CD8-positive, alpha-beta memory T cell (primary cell): ENCODE measurements at places on chromosomes 1 and 21. TPM values are rescaled to one million over a fixed set of nuclear protein-coding genes. Genes with fewer than 3 reads are reported as not detected.

The SEMA4A gene
- total RNA-seq: 23.0 TPM

The RNU1-2 gene
- 1,293 TPM for total RNA-seq

DNA sequence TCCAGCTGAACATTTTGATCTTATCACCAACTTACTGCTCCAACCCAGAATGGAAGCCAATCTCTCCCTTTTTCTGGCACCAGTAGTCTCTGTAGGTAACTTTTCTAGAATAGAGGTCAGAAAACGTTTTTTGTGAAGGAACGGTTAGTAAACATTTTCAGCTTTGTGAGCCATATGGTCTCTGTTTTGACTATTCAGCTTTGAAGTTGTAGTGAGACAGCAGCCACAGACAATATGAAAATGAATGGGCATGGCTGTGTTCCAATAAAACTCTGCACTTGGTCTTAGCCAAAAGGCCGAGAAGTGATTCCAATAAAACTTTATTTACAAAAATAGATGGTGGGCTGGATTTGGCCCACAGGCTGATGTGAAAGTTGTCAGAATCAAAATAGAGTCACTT lies 28.9 kb downstream of the MAP10 start:
- H3K4me3 ChIP-seq: no peak overlapping the region
- H3K36me3 ChIP-seq: no peaks in the 10 kb centered on the region
- no peaks in the 10 kb centered on the region for H3K27me3 ChIP-seq
- DNase-seq: no peak

The DNAJB4 gene
- total RNA-seq: 8.1 TPM

DNA sequence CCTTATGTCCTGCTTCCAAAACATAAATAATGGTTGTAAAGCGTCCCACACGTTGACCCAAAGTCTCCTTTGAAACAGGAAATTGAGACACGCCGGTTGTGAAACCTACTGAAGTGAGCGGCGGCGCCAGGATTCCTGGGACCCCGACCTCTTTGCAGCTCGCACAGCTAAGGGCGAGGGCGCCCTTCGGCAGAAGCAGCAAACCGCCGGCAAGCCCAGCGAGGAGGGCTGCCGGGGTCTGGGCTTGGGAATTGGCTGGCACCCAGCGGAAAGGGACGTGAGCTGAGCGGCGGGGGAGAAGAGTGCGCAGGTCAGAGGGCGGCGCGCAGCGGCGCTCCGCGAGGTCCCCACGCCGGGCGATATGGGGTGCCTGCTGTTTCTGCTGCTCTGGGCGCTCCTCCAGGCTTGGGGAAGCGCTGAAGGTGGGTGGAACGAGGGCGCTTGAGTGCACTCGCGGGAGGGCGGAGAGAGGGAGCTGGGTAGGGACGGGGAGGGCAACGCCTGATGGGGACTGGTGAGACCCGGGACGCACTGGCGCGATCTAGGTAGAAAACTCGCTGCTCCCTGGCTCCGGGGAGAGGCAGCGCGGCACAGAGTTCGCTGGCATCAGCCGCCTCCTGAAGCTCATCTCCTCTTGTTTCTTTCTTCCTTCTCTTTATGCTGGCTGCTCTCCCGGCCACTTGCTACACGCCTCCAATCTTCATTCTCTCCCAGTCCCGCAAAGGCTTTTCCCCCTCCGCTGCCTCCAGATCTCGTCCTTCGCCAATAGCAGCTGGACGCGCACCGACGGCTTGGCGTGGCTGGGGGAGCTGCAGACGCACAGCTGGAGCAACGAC lies at the start of gene CD1D:
Gene CD1D (plus strand): TSS at position 155 of the 836 bp plus-strand sequence. CDS start 207 bp downstream, at position 362.
- H3K27me3 ChIP-seq: peaks cover 26% of the 10 kb centered on the region
- H3K4me1 ChIP-seq: no peaks in the 10 kb centered on the region
- H3K4me3 ChIP-seq: no peak within 1 kb of the TSS
- no peaks in the 10 kb centered on the region for H3K36me3 ChIP-seq
- H3K27ac ChIP-seq: no peak within 1 kb of the TSS

GRCh38 chr1:43879996-43880395 lies 53.6 kb upstream of the ARTN start:
- H3K27ac ChIP-seq: no peak overlapping the region
- H3K36me3 ChIP-seq: peaks cover 5% of the 10 kb centered on the region
- H3K4me1 ChIP-seq: no peaks in the 10 kb centered on the region
- DNase-seq: no peak

The C1orf226 gene
- not detected for total RNA-seq

The ZNF593OS gene
- not detected for total RNA-seq

The UBL4B gene
- not detected for total RNA-seq

- no peaks in the 10 kb centered on the region for H3K4me1 ChIP-seq
- no peak overlapping the region for H3K27ac ChIP-seq
- peaks cover 53% of the 10 kb centered on the region for H3K36me3 ChIP-seq
- H3K27me3 ChIP-seq: no peaks in the 10 kb centered on the region
- DNase-seq: no peak
- H3K4me3 ChIP-seq: no peak overlapping the region
Observed at GRCh38 chr1:37575692-37576091, 19.0 kb downstream of the DNALI1 start.

DNA sequence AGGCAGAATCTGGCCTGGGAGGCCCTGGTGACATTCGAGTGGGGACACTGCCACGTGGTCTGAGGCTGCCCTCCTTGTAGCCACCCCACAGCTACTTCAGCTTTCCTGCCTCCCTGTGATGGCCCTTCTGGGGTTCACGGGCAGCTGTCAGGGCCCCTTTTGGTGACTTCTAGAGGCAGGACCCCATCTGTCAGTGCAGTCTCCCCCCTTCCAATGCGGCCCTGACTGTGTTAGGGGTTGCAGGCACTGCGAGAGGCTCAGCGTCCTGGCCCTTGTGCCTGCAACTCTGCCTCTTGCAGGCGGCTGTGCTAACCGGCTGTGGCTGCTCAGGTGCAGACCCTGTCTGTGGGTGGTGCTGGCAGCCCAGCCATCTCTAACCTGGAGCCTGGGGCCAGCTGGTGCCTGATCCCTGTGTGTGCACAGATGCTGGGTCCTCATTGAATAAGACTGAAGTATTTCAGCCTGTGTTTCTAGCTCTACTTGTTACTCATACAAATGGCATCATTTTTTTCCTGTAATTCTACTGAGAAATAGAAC lies 62.2 kb downstream of the S100B start:
- H3K27ac ChIP-seq: no peak overlapping the region
- no peak overlapping the region for H3K4me3 ChIP-seq
- peaks cover 34% of the 10 kb centered on the region for H3K36me3 ChIP-seq

The PCP4 gene
- not detected for total RNA-seq

DNA sequence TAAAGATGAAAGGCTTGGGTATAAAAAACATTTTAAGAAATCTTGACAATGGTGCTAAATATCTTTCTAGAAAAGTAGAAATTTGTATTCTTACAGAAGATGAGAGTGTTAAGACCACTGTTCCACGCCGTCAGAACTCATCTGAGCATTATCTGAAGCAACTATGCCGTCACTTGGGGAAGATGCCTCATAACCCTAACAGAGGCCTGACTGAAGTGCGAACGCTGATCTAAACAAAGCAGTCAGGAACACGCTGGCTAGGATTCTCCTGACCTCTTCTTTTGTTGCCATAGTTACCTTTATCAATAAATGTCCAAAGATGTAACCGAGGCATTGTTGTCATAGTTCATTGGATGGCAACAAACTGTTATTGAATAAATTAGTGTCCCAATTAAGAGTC lies 612.4 kb downstream of the LTN1 start:
- no peak overlapping the region for H3K27ac ChIP-seq
- no peak overlapping the region for H3K4me3 ChIP-seq
- no peaks in the 10 kb centered on the region for H3K27me3 ChIP-seq
- no peaks in the 10 kb centered on the region for H3K4me1 ChIP-seq

DNA sequence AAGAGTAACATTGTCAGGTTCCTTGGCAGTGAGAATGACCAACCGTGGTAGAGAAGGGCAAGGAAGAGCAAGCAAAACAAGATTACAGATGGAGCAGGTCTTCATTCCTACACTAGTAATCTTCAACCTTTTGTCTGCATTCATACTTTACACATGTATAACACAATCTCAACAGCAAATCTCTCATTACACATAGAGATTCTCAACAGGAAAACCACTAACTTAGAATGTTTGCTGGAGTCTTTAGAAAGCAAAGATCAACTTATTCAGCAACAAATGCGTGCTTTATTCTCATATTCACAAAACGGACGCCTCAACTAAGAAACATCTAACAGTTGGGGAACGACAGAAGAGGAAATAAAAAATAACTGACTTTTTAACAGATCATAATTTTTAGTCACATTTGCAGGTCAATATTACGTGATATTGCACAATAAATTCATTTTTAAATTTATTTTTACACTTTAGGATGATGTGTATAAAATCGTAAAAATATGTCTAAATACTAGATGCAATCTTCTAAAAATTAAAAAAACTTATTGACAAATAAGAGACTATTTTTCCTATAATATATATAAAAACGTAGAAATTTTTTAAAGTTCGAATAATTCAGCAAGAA lies 82.9 kb downstream of the ARID4B start:
- H3K27me3 ChIP-seq: no peaks in the 10 kb centered on the region
- H3K4me1 ChIP-seq: peaks cover 34% of the 10 kb centered on the region
- peaks cover 9% of the 10 kb centered on the region for H3K36me3 ChIP-seq
- H3K4me3 ChIP-seq: no peak overlapping the region
- no peak for DNase-seq

DNA sequence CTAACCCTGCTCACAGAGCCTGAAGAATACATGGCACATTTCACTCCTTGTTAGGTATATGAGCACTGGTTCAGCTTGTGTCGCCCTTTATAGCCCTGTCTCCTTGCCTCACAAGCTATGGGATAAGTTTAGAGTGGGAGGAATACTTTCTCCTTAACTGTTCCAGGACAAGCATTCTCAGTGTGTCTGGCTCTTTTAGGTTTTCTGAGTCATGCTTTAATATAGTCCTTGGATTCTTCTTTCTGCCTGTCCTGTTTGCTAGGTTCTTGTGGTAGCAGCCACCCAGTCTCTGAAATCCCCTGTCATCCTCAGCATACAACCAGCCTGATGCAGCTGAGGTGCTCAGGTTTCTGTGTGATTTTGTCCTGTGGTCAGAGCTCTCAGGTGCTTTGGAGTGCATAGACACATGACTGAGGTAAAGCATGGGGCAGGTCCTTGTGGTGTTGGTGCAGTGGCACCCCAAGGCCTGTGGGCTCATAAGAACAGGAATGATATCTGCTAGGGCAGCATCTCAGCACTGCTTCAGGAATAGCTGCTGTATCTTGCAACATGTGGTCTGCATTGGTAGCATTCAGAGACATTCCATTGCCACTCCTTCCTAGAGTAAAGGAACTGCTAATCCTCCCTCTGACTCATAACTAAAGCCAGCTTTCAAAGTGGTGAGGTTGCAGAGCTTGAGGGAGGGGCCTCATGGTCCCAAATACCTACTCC lies 14.2 kb upstream of the CASQ2 start:
- no peak overlapping the region for H3K4me3 ChIP-seq
- no peak overlapping the region for H3K27ac ChIP-seq
- DNase-seq: no peak
- H3K4me1 ChIP-seq: no peaks in the 10 kb centered on the region
- no peaks in the 10 kb centered on the region for H3K27me3 ChIP-seq

DNA sequence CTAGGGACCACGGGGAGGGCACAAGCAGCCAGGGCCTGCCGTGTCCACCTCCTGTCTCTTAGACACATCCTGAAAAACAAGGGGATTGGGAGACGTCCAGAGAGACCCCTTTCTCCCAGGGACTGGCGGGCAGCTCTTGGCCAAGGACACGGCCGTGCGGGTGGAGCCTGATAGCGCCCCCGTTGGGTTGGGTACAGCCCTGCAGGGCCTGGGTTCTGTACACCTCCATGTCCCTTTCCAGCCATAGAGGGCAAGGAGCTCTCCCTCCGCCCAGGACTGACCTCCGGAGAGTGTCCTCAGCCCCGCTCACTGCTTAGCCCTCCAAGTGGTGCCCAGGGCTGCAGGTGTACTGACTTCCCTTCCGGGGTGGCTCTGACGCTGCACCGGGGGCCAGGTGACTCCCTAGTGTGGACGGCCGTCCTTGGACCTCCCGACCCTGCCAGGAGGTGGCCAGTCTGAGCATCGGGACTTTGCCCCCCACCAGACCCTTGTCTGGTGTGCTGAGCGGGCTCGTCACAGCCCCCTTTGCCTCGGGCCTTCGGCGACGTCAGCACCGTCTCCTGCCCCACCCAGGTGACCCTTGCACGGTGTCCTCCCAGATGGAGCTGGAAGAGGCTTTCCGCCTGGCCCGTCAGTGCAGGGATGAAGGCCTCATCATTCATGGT lies 5.8 kb downstream of the PRKCZ start:
- no peak overlapping the region for H3K4me3 ChIP-seq
- H3K27ac ChIP-seq: no peak overlapping the region
- H3K27me3 ChIP-seq: no peaks in the 10 kb centered on the region
- DNase-seq: no peak
- H3K4me1 ChIP-seq: peaks cover 6% of the 10 kb centered on the region

DNA sequence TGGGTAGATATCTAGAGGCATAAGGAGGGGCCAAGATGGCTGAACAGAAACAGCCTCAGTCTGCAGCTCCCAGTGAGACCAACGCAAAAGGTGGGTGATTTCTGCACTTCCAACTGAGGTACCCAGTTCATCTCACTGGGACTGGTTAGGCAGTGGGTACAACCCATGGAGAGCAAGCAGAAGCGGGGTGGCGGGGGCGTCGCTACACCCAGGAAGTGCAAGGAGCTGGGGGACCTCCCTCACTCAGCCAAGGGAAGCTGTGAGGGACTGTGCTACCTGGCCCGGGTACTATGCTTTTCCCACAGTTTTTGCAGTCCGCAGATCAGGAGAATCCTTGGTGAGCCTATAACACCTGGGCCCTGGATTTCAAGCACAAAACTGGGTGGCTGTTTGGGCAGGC lies 26.0 kb downstream of the KIFAP3 start:
- H3K27me3 ChIP-seq: no peaks in the 10 kb centered on the region
- no peak overlapping the region for H3K4me3 ChIP-seq
- H3K36me3 ChIP-seq: no peaks in the 10 kb centered on the region
- DNase-seq: no peak
- H3K4me1 ChIP-seq: no peaks in the 10 kb centered on the region

DNA sequence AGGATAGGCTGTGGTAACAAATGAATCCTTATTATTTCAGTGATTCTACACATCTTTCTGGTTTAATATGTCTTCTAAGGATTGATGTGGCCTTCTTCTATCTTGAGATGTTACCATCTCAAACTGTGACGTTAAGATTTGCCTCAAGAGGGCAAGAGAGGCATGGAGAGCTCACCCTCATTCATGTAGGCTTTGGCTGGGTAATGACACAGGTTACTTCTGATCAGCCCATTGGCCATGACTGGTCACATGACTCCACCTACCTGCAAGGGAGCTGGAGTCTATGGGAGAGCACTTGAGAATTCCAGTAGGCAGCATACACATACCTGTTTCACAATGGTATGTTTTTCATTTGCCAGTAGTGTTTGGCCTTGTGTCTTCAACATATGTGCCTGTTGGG lies 30.0 kb downstream of the CACHD1 start:
- no peaks in the 10 kb centered on the region for H3K36me3 ChIP-seq
- H3K4me3 ChIP-seq: no peak overlapping the region
- no peaks in the 10 kb centered on the region for H3K27me3 ChIP-seq

- no peak for DNase-seq
- H3K27ac ChIP-seq: no peak overlapping the region
- no peaks in the 10 kb centered on the region for H3K27me3 ChIP-seq
- no peaks in the 10 kb centered on the region for H3K36me3 ChIP-seq
- no peak overlapping the region for H3K4me3 ChIP-seq
- H3K4me1 ChIP-seq: no peaks in the 10 kb centered on the region
Observed at GRCh38 chr21:34008618-34009017, 64.8 kb upstream of the MRPS6 start.

The CASQ1 gene
- total RNA-seq: not detected

The SDF4 gene
- total RNA-seq: 158 TPM

GRCh38 chr1:182671750-182672486 lies 12.5 kb downstream of the RGS8 start:
- H3K27me3 ChIP-seq: no peaks in the 10 kb centered on the region
- H3K4me1 ChIP-seq: no peaks in the 10 kb centered on the region
- H3K4me3 ChIP-seq: no peak overlapping the region
- no peak for DNase-seq
- no peak overlapping the region for H3K27ac ChIP-seq

GRCh38 chr1:8818325-8818775 lies 910 bp upstream of the RERE start:
- no peaks in the 10 kb centered on the region for H3K27me3 ChIP-seq
- no peak for DNase-seq
- H3K4me1 ChIP-seq: peaks cover 24% of the 10 kb centered on the region
- H3K36me3 ChIP-seq: no peaks in the 10 kb centered on the region
- H3K4me3 ChIP-seq: peak overlapping the region; percentile 59
